NCI-H69 (cell line): ENCODE measurements at places on chromosomes 13 and 19.

GRCh38 chr13:40275636-40276035, 390.8 kb downstream of the FOXO1 start:
- no peak for DNase-seq

- no peak for DNase-seq
These were observed 12.3 kb downstream of the TSSK6 start for GRCh38 chr19:19502808-19503602.

- no peak for DNase-seq
These were observed 9.7 kb downstream of the ADAT3 start for GRCh38 chr19:1914826-1915341.

DNA sequence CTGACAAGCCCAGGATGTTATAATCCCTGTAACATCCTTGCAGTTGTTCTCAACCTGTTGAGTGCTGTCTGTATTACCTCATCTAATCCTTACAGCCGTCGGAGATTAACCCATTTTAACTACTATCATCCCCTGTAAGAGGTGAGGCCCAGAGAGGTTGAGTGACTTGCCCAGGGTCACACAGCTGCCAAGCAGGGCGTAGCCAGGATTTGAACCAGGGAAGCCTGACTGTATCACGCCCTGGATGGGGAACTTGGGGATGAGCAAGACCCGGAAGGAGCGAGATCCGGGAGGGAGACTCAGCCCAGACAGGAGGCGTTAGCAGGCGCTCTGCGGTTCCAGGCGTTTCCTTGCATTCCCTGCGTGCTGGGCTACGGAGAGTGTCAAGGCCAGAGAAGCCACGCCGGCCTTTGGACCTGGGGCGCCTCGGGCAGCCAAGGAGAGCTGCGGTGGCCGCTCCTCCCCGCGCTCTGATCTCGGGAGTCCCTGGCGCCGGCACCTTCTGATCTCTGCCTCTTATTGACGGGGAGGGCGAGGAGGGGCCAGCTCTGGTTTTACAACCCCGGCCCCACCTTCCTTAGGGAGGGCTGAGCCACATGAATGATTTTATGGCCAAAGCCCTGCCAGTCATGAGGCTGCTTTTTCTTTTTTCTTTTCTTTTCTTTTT, 6.2 kb downstream of the SULT2B1 start:
- no peak for DNase-seq

- DNase-seq, result no peak
These were observed 157.5 kb downstream of the PCDH20 start for GRCh38 chr13:61258185-61258584.
